Progenitor cell of endocrine pancreas (in vitro differentiated cells): ENCODE measurements at places on chromosomes 6 and 20. TPM values are rescaled to one million over a fixed set of nuclear protein-coding genes. Genes with fewer than 3 reads are reported as not detected.

BMP7 gene
- total RNA-seq: 28.4 and 35.4 TPM in 2 replicates

- no peak overlapping the region for H3K27ac ChIP-seq
- H3K4me3 ChIP-seq: no peak overlapping the region
- no peaks in the 10 kb centered on the region for H3K4me1 ChIP-seq
- peaks cover 48% of the 10 kb centered on the region for H3K27me3 ChIP-seq
- no peaks in the 10 kb centered on the region for H3K36me3 ChIP-seq
Measured at GRCh38 chr6:4347877-4348276, 212.5 kb upstream of the ECI2 start.

DNA sequence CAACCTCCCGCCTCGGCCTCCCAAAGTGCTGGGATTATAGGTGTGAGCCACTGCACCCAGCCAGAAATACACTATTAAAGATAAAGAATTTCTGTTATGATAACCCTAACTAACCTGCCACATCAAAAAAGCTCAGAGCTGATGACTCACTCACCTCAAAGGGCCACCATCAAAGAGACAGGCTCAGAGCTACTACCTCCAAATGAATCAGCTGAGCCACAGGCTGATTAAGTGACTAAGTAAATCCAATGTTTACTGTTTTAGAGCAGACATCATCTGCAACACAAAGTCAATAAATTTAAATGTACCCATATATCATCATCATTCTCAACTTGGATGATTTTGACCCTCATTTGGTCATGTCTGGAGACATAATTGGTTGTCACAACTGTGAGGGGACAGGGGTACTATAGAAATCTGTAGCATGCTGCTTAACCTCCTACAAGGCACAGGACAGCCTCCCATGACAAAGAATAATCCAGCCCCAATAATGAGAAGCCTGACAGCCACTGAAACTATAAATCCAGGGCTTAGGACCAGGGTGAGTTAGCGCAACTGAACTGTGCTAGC lies 106.5 kb downstream of the ATP9A start:
- no peak overlapping the region for H3K4me3 ChIP-seq
- H3K4me1 ChIP-seq: peaks cover 1% of the 10 kb centered on the region
- no peaks in the 10 kb centered on the region for H3K27me3 ChIP-seq
- H3K36me3 ChIP-seq: peaks cover 13% of the 10 kb centered on the region
- no peak for DNase-seq

DNA sequence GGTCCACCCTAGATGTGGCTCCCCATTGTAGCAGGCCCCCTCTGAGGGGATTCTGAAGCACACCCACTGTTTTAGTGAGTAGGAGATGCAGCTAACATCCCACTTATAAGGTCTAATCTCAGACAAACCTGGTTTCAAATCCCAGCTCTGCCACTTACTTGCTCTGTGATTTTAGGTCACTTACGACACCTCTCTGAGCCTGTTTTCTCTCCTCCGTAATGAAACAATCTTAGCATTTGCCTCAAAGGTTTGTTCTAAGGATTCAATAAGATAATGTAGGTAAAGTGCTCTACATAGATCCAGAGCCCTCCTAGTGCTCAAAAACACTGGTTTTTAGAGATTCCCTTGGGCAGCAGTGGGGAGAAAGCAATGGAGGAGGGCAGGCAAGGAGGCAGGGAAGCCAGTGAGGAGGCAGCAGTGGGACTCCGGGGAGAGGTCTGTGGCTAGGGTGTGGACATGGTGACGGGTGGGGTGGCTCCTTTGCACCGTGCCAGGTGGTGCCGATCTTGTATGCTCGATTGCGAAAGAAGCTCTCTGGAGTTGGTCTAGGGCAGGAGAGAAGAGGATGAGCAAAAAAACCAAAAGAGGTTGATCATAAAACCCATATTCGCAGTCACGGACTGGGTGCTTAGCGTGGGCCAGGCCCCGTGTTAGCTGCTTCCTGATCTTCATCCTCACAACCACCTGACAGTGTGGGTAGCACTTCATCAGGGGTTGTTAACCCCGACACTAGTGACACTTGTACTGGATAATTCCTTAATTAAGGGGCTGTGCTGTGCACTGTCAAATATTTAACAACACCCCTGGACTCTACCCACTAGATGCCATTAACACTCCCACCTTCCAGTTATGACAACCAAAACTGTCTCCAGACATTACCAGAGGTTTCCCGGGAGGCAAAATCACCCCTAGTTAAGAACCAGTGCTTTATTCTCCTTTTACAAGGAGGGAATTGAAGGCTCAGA lies 16.8 kb upstream of the PTGIS start:
- peak overlapping the region; percentile 92 for H3K27ac ChIP-seq
- H3K27me3 ChIP-seq: peaks cover 3% of the 10 kb centered on the region
- peaks cover 37% of the 10 kb centered on the region for H3K4me1 ChIP-seq
- H3K4me3 ChIP-seq: no peak overlapping the region
- no peak for DNase-seq
- peaks cover 2% of the 10 kb centered on the region for H3K36me3 ChIP-seq

DNA sequence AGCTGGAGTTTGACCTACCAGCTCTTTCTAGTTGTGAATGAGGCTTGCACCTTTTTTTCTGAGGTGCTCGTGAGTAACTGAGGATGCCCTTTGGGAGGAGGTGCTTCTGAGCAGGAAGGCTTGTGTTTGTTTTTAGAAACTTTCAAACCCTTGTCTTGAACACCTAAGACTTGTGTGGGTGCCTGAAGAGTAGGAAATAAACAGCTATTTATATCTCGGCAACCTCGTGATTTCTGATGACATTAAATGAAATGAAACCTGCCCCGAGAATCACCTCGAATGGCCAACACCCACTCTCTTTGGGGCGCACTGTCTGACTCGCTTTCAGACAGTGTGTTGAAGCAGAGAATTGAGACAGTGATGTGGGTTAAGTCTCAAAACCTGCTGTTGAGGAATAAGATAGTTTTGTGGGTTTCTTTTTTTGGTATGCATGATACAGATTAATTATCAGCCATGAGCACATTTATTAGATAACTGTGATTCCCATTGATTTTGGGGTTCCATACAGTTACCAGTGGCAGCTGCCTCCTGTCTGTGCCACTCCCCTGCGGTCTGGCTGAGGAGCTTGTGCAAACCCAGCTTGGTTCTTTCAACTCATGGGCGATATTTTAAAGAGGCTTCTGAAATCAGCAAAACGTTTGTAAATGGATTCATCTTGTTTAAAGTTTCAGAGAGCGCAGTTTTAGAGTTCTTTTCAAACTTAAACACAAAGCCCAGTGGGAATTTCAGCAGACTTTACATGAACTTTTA lies 8.4 kb downstream of the IRF4 start:
- no peaks in the 10 kb centered on the region for H3K4me1 ChIP-seq
- no peak for DNase-seq
- H3K27me3 ChIP-seq: peaks cover 77% of the 10 kb centered on the region
- no peak overlapping the region for H3K4me3 ChIP-seq
